ENCODE measurements at places on chromosomes 1 and 21.

- no peak for DNase-seq
Measured at GRCh38 chr1:175162955-175163354, 29.6 kb downstream of the KIAA0040 start.

DNA sequence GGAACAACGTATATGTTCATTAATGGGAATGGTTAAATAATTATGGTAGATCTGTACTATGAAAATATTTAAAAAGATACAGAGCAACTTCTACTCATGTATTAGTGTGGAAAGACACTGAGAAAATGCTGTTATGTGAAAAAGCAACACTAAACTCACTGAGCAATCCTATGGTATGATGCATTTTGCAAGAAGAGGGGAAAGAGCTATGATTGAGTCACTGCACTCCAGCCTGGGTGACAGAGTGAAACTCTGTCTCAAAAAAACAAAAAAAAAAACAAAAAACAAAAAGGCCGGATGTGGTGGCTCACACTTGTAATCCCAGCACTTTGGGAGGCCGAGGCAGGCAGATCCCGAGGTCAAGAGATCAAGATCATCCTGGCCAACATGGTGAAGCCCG lies 44.4 kb downstream of the ATP5PO start:
- no peak for DNase-seq

- no peak for DNase-seq
Measured at GRCh38 chr1:6967431-6968111, 182.3 kb downstream of the CAMTA1 start.

- DNase-seq = no peak
Measured at GRCh38 chr1:61386770-61387169, 304.4 kb downstream of the NFIA start.

Measured in GM12892 (cell line).